ENCODE measurements at places on chromosomes 4 and X. TPM values are rescaled to one million over a fixed set of nuclear protein-coding genes. Genes with fewer than 3 reads are reported as not detected.

GRCh38 chr4:180281724-180282123, 1961.5 kb upstream of the TENM3 start:
- DNase-seq, result no peak

- no peak for DNase-seq
Measured at GRCh38 chrX:39704590-39704989, 393.2 kb downstream of the BCOR start.

DNA sequence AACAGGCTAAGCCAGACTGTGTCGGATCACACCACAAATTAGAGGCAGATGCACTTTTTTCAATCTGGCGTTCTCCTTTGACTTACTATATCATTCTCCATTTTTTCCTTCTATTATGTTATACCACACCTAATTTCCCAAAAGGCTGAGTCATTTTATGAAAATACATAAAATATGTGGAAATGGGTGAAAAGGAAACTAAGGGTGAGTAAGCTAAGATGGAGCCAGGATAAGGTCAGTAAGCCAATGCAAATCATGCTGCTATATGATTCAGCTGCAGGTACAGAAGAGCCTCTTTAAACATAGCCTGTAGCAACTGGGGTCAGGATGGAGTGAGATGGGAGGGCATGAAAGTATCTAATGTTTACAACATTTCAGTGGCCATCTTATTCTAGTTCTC, 94.0 kb upstream of the TEX13A start:
- DNase-seq, result no peak

PPARGC1A gene
- polyA plus RNA-seq, result 23.3 TPM

ARHGEF6 gene
- 12.4 TPM for polyA plus RNA-seq

DNA sequence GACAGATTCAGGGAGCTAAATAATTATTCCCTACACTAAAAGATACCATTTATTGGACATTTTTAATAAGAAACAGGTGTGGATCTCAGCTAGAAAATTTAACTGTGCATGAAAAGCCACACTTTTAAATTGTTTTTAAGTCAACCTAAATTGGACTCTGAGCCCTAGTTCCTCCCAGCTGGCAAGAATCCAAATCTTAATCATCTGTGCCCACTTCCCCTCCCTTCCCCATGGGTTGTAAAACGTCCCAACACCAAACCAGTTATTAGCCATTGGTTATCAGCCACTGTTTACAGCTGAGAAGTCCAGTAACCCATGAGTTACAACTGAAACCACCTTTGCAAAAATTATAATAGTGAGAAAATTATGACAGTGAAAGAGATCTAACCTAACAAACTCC, 125.6 kb upstream of the S100G start:
- no peak for DNase-seq

Data from renal cortex interstitium (tissue), 15 donors.